ENCODE measurements at places on chromosomes 3 and 15.

GRCh38 chr3:80734483-80734882 lies 966.7 kb upstream of the ROBO1 start:
- no peaks in the 10 kb centered on the region for H3K27me3 ChIP-seq
- H3K36me3 ChIP-seq = no peaks in the 10 kb centered on the region
- no peak overlapping the region for H3K4me3 ChIP-seq
- H3K27ac ChIP-seq = peak overlapping the region; percentile 63
- DNase-seq = peak; percentile 1
- H3K4me1 ChIP-seq = no peaks in the 10 kb centered on the region

DNA sequence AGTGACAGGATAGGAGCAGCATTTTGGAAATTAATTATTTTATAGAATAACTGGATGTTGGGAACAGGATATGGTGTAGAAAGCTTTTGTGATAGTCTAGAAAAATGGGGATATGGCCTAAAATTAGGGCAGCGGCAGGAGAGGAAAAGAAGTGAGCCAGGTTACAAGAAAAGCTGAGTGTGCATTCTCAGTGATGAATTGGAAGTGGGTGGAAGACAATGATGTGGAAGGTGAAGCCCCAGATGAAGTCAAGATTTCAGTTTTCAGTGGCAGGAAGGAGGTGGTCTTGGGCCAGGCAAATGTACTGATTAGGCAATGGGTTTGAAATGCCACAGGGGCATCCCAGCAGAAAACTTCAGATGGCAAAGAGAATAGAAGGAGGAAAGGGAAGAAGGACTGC lies 33.6 kb downstream of the ACP3 start:
- H3K4me1 ChIP-seq = no peaks in the 10 kb centered on the region
- H3K27me3 ChIP-seq = peaks cover 5% of the 10 kb centered on the region
- H3K4me3 ChIP-seq = no peak overlapping the region
- DNase-seq = no peak

GRCh38 chr3:131224886-131225550 lies 156.6 kb upstream of the NUDT16 start:
- peak; percentile 14 for DNase-seq
- H3K36me3 ChIP-seq = no peaks in the 10 kb centered on the region
- H3K27me3 ChIP-seq = no peaks in the 10 kb centered on the region
- H3K4me3 ChIP-seq = no peak overlapping the region
- peaks cover 1% of the 10 kb centered on the region for H3K4me1 ChIP-seq

- peak; percentile 83 for DNase-seq
- peaks cover 2% of the 10 kb centered on the region for H3K36me3 ChIP-seq
- H3K4me1 ChIP-seq = no peaks in the 10 kb centered on the region
- H3K27me3 ChIP-seq = no peaks in the 10 kb centered on the region
Observed at GRCh38 chr3:152474585-152474984, 205.9 kb downstream of the MBNL1 start.

DNA sequence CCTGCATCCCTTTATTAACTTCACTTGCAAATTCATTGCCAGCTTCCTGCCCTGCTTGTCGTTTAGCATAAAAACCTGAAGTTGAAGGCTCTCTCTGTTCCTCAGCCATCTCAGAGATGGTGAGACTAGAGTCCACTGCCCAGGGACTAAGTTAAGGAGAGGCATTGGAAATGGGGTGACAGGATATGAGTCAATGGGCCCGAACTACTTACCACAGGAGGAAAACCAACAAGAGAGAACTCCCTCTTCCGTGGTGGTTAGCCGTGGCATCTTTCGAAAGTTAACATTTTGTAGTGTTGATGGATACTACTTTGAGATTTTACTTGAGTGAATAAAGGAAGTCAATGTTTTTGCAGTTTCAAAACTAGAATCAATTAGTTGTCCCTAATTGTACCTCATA lies 65.3 kb downstream of the LRTM1 start:
- H3K27me3 ChIP-seq = no peaks in the 10 kb centered on the region
- H3K4me1 ChIP-seq = peaks cover 11% of the 10 kb centered on the region
- H3K27ac ChIP-seq = no peak overlapping the region
- no peak for DNase-seq

DNA sequence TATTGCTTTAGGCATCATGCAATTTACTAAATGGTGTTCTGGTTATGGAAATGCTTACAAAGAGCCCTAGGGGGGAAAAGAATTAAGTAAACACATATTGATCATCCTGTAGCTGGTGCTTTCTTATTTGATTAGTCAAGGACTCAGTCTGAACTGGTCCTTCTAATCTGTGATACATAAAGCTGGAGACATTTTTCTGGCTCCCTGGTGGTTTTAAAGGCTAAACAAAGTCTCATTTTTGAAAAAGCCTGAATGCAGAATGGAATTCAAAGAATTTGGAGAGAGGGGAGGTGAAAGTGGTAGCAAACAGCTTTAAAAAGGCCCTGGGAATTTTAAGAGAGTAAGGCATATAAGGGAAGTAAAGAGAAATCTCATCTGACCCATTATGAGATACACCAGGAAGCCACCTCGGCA lies 149.7 kb downstream of the RBMS3 start:
- H3K27ac ChIP-seq = peak overlapping the region; percentile 75
- H3K4me1 ChIP-seq = peaks cover 4% of the 10 kb centered on the region
- DNase-seq = peak; percentile 54
- H3K4me3 ChIP-seq = no peak overlapping the region

DNA sequence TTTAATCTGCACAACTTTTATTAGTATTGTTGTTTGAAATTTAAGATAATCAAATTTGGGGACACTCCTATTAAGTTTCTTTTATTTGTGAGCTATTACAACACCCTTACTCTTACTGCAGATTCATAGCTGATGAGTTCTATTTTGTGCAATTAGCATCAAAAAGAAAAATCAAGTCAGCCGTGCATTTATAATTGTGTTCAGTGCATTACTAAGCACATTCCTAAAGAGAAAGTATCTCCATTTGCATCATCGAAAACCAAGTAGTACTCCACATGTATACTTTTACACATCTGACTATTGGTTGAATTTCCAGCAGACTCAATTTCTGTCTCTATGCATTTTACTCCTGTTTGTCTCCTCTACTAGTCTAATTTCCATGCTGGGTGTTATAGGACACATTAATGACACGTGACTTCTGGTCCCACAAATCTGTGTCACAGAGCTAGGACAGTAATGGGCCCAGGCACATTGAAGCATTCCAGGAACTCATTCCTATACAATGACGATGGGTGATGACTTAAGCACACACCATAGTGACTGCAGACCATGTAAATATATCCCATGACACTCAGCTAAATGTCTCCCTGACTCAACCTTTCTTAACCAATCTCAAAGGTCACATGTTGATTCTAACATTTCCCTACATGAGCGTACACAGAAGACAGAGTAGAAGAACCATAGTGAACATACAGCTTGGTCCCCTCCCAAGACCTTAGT lies 477.5 kb downstream of the LPP start:
- peak overlapping the region; percentile 37 for H3K27ac ChIP-seq
- DNase-seq = peak; percentile 95
- no peak overlapping the region for H3K4me3 ChIP-seq

- no peak overlapping the region for H3K4me3 ChIP-seq
- H3K27me3 ChIP-seq = no peaks in the 10 kb centered on the region
- DNase-seq = no peak
- H3K27ac ChIP-seq = no peak overlapping the region
- H3K36me3 ChIP-seq = no peaks in the 10 kb centered on the region
Observed at GRCh38 chr15:24878153-24878552, 76.6 kb upstream of the SNRPN start.

GRCh38 chr3:181103605-181104004 lies 114.1 kb upstream of the DNAJC19 start:
- H3K36me3 ChIP-seq = no peaks in the 10 kb centered on the region
- no peak for DNase-seq
- H3K27me3 ChIP-seq = no peaks in the 10 kb centered on the region
- H3K27ac ChIP-seq = no peak overlapping the region

DNA sequence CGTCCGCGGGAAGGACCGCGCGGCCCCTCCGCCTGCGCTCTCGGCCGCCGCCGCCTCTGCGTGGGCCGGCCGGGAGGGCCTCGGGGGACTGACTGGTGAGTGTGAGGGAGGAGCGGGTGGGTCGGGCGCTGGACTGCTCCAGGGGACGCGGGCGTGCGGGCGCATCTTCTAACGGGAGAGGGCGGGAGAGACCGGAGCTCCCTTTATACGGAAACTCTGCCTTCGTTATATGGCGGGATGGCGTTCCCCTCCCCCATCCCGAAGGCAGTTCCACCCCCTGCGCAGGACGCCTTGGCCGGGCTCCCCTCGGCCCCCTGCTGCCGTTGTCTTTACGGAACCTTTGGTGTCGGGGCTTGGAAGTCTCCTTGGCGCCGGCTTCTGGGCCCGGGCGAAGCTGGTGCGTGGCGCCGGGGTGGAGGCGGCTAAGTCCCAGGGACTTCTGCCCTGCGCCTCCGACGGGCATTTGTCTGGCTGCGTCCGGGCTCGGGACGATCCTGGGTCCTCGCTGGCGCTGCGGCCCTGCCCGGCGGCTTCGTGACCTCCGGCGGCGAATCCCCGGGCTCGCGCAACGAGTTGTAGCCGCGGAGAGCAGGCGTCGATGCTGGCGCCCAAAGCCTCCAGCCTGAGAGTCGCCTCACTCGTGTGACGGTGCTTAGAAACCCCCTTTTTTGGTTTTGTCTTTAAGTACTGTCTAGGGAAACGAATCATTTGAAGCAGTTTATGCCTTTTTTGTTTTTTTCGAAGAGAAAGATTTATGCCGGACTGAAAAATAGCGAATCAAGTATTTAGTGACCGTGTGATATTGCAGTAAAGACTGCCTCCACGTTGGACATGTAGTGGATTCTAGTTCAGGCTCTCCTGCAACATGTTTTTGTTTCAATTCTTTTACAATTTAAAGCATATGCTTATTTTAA lies 623 bp downstream of the ZNF639 start:
- H3K27ac ChIP-seq = peak overlapping the region; percentile 78
- peak; percentile 78 for DNase-seq
- H3K4me1 ChIP-seq = peaks cover 6% of the 10 kb centered on the region

All from mesenchymal stem cell (in vitro differentiated cells and primary cell).